ENCODE measurements at places on chromosomes 1 and 21.

DNA sequence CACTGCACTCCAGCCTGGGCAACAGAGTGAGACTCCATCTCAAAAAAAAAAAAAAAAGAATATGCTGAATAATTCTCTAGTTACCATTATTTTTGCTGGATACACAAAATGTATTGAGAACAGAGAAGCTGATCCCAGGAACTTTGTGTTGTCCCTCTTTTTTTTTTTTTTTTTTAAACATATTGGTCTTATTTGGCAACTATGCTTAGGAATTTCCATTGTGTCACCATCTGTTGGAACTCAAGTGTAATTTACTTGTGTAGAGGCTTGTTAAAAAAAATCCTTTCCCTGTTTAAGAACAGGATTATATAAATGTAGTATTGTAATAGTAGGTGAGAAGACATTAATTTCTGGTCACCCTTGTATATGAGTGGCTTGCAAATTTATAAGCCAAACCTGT, 28.6 kb downstream of the CAMSAP2 start:
- DNase-seq: no peak

DNA sequence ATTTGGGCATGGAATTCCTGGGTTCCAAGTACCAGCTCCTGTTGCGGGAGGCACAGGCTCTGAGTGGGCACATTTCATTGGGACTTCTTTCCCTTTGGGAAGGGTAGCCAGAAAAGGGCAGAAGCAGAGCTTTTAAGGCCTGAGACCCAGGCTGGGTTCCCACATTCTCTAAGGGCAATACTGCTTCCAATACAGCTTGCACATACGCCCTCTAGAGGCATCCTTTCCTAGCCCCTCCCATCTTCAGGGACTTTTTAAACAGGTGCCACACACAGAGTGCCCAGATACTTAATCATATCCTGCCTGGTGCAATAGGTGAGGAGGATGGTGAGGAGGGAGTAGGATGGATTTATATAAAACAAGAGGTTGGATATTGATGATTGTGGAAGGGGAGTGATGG, 5.7 kb downstream of the GPR88 start:
- no peak for DNase-seq

GRCh38 chr1:184608990-184609389, 145.7 kb downstream of the EDEM3 start:
- no peak for DNase-seq

- no peak for DNase-seq
Measured at GRCh38 chr1:97942161-97943123, 21.6 kb upstream of the DPYD start.

DNA sequence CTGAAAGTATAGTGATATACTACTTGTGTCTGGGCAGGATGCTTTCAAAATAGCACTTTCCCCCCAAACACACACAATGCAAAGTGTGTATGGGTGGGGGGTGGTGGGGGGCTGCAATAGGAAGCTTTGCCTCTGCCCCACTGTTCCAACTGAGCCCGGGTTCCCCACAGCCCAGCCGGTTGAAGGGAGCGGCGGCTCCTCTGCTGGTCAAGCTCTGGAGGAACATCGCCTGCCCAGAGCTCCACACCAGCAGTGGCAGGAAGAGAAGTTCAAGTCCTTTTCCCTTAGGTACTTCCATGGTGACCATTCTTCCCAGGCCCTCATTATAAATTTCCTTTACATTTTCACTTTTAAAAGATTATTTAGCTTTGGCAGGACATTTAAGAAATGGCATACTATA, 74.9 kb downstream of the CAPZB start:
- DNase-seq: no peak

DNA sequence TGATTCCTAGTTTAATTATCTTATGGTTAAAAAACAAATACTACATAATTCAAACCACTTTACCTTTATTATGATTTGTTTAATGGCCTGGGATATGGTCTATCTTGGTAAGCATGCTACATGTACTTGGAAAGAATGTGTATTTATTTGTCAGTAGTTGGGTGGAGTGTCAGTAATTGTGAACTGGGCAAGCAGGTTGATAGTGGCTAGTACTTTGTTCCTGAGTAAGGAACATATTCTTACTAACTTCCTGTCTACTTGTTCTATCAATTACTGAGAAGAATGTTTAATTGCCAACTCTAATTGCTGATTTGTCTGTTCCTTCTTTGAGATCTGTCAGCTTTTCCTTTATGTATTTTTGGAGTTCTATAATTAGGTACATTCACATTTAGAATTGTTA, 49.2 kb upstream of the ABCG1 start:
- DNase-seq: no peak

- no peak for DNase-seq
Measured at GRCh38 chr1:109567877-109568672, 19.7 kb downstream of the GNAI3 start.

DNA sequence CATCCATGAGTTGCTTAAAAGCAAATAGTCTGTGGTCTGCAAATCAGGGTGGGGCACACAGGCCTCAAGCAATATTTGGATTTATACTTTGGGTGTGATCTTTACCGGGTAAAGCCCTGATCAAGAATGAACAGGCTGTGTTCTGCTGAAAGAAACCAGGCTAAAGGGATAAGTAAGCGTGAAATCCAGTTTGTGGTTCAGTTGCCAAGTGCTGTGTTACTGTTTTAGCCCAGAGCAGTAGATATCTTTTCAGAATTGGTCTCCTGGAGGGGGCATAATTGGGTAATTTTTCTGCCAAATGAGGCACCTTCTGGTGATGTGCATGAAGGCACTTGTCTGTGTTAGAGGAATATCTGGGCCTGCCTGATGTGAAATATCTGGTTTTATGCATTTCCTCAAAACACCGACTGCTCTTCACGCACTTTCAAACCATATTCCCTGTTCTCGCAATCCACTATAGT, 21.4 kb downstream of the AIM2 start:
- no peak for DNase-seq

DNA sequence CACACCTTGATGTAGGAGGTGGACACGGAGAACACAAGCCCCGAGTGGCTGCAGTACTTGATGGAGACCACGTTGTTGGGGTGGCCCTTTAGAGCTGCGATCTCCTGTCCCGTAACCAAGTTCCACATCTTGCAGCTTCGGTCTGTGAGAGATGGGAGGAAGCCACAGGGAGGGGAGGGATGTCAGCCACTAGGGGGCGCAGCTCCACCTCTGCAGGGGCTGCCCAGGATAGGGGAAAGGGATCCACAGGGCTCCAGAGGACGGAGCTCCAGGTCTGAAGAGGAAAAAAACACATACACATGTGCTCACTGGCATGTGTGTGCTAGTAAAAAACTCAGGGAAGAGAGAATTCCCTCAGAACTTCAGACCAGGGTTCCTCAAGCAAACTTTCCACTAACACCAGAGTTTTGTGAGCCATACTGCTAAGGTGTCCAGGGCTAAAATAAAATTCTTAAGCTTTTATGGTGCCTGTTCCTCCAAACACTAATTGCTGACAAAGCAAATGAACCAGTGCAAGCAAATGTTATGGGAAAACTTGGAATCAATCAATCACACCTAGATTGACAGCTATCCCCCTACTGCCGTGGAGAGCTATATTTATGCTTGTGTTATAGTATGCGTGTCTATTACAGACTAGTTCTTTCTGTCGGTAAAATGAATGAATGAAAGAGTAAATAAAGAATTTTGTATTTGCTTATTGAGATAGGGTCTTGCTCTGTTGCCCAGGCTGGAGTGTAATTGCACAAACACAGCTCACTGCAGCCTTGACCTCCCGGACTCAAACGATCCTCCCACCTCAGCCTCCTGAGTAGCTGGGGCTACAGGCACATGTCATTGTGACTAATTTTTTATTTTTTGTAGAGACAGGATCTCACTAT, 43.7 kb downstream of the KIF21B start:
- DNase-seq: peak; percentile 62

DNA sequence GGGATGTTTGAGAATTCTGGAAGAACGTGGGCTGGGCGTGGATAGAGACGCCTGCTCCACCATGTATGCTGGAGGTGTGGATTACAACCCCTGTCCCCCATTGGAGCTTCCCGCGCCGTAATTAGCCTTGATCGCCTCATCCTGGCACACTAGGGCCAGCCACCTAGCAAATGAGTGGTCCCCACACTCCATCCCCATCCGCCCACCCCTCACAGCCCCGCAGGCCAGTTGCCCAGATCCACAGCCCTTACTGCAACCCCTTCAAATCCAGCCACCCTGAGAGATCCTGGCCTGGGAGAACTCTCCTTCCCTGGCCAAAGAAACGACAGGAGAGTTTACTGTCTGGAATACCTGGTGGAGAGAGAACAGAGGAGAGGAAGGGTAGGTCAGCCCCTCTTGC, 375 bp upstream of the GJA4 start:
- DNase-seq: no peak

Data from NCI-H1092 (cell line).